ENCODE measurements at places on chromosomes 5 and 9. TPM values are rescaled to one million over a fixed set of nuclear protein-coding genes. Genes with fewer than 3 reads are reported as not detected.

The MYOZ3 gene
- total RNA-seq = 11.1 TPM

The OMD gene
- 34.4 TPM for total RNA-seq

The SLC36A3 gene
- not detected for total RNA-seq

The MYORG gene
- 3.0 TPM for total RNA-seq

The CCDC192 gene
- not detected for total RNA-seq

The ADGRV1 gene
- total RNA-seq = 287 TPM

The BNC2 gene
- total RNA-seq = 24.6 TPM

The DOCK2 gene
- 7.8 TPM for total RNA-seq

The BRD3OS gene
- 39.7 TPM for total RNA-seq

The PCDHGB3 gene
- total RNA-seq = 14.2 TPM

Measured in camera-type eye (tissue), 1 donor.